ENCODE measurements at places on chromosomes 4 and X. TPM values are rescaled to one million over a fixed set of nuclear protein-coding genes. Genes with fewer than 3 reads are reported as not detected.
A peak's percentile ranks its signal among the peaks of the same experiment; 100 is the strongest.

AIMP1 gene
- total RNA-seq: 42.9 TPM

DNA sequence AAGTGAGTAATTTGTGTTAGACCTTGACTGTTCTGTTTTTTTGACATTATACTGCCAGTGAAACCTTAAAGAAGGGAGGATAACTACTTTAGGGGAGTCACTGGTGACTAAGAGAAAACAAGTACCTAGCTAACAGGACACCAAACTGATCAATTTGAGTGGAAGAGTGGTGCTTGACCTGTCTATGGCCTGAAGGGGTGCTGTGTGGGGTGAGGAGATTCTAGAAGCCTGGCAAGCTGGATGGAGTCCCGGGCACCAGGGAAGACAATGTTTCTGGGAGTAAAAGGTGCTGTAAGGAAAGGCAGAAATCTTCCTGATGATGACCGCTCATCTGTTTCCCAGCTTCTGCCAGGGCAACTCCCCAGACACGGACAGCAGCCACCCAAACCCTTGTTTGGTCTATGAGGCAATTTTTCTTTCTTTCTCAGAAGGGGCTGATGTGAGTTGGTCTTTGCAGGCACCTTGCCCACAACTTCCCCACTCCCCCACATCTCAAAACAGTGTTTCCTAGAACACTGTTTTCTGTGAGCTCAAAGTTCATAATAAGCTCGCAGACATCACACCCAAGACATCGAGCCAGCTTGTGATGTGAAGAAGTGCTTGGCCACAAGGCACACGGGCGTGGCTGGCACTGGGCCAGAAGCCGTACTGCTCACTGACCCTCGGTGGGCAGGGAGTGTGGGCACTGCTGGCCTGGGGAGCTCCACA is 4.6 kb downstream of the TXK start:
- DNase-seq: no peak

- DNase-seq: no peak
Measured at GRCh38 chr4:18815081-18815778, 793.7 kb upstream of the LCORL start.

ATP8A1 gene
- total RNA-seq: 54.6 TPM

DNA sequence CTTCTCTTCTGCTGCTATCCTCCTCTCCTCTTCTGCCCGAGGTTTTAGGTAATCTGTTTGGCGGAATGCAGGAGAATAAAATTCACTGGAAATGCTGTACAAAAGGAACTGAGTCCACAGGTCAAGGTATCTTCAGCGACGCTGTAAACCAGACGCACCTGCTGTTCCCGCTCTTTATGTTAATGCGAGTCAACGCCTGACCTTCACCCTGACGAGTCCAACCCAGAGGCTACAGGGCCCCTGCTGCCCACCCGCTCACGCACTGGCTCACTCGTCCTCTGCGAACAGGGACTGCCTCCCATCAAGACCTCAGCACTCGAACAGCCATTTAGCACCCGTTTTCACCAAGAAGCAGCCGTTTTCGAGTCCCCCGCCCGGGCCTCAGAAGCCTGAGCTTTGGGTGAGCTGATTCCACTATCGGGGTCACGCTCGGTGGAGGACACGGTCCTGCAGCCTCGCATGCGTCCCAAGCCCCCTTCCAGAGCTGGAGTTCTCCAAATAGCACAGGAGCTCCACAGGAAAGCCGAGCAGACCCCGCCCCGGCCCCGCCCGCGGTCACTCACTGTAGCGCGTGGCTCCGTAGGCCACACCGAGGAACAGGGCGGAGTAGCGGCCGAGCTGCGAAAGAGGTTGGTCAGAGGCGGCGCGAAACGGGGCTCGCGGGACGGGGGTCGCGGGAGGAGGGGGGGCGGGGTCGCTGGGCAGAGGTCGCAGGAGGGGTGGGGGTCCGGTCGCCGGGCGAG is 556 bp downstream of the ATP5ME start:
- DNase-seq: no peak

EDNRA gene
- 22.8 TPM for total RNA-seq

DNA sequence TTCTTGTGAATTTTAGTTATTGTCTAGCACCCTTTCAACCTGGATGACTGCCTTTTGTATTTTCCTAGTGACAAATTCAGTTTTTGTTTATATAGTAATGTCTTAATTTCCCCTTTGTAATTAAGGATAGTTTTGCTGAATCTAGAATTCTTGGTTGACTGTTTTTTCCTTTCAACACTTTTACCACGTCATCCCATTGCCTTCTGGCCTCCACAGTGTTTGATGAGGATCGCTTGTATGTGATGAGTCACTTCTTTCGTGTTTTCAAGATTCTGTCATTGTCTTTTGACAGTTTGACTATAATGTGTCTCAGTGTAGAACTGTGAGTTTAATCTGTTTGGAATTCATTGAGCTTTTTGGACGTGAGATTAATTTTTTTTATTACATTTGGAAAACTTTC is 30.1 kb downstream of the KDM6A start:
- no peak for DNase-seq

DNA sequence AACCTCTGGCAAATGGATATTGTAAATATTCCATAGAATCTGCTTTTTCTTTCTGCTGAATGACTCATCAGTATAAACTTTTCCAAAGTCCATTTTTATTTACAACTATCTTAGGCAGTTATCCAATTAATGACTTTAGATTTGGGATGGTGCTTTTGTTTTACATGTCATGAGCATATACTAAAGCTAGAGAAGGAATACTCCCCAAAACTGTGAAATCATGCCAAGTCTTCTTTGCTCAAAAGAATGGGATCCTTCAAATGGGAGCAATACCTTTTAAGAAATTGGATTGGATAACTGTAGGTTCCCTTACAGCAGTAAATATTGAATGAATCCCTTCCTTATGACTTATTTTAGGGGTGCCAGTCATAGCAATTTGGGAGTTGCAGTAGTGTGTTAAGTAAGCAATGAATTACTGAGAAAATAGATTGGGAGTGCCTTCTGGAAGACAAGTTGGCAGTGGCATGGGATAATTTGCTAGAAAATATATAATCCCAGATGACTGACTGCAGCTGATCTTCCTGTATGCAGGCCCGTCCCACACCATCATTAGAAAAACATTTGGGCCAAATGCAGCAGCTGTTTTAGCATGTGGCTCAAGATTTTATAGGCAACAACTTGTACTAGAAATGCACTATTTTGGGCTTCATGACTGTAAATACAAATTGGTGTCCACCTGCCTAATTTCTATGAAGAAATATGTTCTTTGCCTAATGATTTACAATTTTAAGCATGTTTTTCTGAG is 2.8 kb downstream of the TMPRSS11D start:
- DNase-seq: no peak

GRCh38 chr4:132245319-132245718 is 903.8 kb upstream of the PCDH10 start:
- no peak for DNase-seq

DNA sequence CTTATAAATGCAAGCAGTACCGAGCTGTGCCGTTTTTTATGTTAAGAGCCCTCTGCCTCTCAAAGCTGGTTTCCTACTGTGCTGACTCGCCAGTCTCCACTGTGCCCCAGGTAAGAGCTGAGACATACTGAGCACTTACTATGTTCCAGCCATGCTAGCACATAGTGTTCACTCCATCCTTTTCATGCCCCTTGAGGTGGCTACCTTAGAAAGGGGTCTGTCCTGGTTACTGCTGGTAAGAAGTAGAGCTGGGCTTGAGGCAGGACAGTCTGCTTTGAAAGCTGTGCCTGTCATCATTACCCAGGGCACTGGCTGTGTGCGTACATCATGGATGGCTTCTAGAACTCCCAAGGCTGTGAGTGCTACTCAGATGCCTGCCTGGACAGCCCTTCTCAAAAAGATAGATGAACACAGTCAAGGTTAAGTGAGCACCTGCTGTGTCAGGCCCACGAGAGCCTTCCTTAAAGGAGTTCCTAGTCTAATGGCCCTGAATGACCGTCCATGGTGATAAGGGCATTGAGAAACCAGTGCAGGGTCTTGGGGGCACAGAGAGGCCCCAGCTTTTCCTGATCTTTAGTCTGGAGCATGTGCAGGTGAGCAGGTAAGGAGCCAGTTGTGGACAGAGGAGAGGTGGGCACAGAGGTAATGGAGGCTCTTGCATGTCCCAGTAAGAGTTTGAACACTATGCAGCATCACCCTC is 1.6 kb downstream of the STK32B start:
- DNase-seq: no peak

DNA sequence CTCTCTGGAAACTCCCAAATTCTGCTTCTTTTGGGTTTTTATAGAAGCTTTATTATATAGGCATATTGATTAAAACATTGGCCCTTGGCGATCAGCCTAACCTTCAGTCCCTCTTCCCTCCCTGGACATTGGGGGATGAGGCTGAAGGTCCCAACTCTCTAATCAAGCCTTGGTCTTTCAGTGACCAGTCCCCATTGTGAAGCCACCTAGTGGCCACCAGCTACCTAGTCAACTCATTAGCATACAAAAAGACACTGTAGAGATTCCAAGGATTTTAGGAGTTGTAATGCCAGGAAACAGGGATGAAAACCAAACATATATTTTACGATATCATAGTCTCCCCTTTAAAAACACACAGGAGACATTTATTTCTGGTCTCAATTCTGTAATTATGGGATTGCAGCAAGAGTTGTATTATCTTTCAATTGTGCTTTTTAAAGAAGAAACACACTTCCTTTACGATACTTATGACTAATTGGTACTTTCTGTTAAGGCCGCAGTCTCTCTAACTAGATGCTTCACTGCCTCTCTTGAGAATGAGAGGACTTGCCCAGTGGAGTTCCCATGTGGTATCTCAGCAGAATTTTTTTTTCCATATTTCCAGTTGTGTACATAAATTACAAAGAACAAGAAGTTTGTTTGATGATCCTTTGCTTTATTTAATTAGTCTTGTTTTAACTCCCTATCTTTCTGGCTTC is 58.2 kb downstream of the WDR17 start:
- DNase-seq: no peak

GJB1 gene
- 17.5 TPM for total RNA-seq

GRCh38 chr4:151276787-151277562 is at the start of gene PRSS48:
PRSS48 (plus strand) TSS chr4:151277161; CDS start chr4:151277173, 12 bp downstream.
- peak; percentile 70 for DNase-seq

EPHA5 gene
- 8.9 TPM for total RNA-seq

Measured in sciatic nerve (tissue), 2 donors.